Fibroblast of skin of left quadriceps (primary cell): ENCODE measurements at places on chromosomes 16 and 17.

GRCh38 chr17:82217530-82218204 lies 5.0 kb upstream of the CCDC57 start:
- DNase-seq = peak; percentile 61

DNA sequence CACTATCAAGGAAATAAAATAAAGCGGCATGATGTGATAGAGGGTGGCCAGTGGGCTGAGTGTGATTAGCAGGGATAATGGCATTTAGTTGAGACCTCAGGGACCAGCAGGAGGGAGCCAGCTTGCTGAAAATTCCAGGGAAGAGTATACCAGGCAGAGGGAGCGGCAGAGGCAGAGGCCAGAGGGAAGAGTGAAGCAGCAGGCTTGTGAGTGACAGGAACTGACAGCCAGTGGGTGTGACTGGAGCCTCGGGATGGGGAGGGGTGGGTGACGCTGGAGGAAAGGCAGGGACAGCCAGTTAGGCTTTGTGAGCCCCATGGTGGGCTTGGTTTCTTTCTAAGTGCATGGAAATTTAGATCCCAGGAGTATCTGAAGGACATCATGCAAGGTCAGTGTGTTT lies 209.7 kb upstream of the CACNG3 start:
- DNase-seq = no peak

GRCh38 chr17:78337244-78338109 lies 22.4 kb downstream of the SOCS3 start:
- no peak for DNase-seq

DNA sequence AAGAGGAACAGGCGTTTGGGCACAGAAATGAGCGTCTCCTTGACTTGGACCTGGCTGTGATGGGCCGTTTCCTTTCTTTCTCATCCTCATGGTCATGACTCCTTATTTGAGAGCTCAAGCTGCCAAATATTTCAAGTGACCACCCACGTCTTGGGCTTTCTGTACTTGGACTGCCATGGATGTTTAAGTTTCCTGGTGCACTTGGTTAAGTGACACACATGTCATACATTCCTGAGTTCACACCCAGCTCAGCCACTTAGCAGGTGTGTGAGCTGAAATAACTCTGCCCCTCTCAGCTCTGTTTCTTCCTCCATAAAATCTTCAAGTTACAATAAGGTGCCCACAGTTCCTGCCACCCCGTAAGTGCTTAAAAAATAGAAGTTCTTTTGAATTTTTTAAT lies 114.5 kb downstream of the CLEC16A start:
- DNase-seq = no peak

DNA sequence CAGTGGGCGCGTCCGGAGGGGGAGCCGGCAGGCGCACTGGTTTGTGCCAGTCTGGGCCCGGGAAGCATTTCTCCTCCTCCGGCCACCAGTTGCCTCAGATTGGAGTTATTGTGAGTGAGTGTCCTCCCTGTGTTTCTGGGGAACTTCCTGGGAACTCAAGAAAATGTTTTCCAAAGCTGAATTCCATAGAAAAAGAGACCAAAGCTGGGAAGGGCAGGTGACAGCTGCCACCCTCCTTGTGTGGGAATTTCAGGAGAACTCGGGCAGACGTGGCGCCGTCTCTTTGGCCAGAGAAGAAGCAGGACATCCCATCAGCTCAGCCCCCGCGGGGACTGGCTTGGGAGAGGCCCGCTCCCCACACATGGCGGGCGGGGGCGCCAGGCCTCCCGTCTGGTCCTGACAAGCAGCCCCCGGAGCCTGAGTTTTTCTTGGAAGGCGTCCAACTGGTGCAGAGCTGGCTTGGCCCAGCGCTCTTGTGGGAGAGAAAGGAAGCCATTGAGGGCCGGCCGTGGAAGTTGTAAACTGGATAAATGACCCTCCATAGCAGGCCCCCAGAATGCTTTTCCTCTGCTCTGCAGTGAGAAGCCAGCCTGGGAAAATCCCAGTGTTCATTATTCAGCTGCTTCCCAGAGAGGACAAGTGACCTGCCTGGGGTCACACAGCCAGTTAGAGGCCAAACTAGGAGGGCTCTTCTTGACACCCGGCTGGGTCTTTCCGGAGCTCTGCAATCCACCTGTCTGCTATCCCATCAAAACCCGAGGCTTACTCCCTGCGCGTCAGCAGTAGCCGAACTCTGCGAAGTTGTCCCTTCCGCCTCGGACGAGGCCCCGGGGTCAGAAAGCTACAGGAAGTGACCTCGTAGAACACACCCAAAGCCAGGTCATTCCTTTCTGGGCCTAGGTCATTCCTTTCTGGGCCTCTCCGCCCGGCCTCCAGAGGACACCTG lies 39.2 kb upstream of the GSE1 start:
- DNase-seq = peak; percentile 23

DNA sequence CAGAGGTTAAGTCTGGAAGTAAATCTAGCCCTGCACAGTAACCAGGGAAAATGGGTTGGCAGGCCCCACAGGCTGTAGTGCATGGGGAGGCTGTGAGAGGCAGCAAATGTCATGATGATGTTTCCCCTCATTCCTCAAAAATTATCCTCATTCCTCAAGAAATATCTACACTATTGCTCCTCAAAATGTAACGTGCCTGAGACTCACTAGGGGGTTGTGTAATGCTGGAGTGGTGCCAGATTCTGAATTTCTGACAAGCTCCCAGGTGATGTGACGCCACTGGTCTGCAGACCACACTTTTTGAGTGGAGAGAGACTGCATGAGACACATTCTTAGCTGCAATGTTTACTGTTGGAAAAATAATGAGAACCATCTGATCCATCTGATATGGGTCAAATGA lies 1.2 kb upstream of the MPP3 start:
- peak; percentile 57 for DNase-seq

DNA sequence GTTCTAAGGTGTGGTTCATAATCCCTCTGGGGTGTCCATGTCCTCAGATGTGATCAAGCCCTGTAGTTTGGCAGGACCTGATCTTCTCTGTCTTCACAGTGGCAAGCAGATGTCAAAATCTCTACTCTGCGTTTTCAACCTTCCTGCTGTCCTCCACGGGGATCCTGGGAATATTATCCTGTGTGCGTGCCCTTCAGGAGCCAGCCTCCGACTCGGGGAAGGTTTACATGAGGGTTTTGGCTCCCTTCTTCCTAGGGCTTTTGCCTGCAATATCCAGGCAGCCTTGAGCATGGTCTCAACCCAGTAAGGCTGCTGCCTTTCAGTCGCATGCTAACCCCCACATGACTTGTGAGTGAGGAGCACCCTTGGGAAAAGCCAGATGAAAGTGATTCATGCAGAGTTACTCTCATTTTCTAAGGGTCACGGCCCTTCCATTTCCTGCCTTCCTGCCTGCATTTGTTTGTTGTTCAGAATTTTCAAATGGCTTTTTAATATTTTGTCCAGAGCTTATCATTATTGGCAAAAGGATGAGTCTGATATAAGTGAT lies 202.2 kb upstream of the CHMP6 start:
- peak; percentile 78 for DNase-seq

DNA sequence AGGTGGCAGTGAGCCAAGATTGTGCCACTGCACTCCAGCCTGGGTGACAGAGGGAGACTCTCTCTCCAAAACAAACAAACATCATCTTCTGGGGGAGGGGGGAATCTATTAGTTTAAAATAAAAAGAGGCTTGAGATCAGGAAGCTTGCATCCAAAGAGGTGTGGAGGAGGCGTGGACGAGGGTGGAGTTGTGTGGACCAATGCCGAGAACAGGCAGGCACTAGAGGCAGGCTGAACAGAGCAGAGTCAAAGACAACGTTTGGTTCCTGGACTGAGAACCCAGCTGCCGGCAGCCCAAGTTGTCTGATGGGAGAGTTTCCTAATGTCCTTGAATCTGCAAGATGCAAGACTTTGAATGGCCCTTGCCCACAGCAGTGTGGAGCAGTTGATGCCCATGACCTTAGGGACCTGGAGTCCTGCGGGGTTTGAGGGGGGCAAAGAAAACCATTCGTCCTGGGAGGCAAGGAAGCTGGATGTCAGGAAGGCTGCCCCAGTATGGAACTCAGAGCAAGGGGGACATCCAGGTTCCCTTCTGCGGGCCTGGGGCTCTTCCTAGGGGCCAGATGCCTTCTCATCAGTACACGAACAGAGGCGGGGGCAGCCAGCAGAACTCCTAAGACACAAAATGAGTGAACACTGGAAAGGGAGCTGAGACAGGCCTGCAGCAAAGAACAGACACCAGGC lies 9.2 kb downstream of the TBC1D16 start:
- DNase-seq = no peak

- peak; percentile 41 for DNase-seq
These were observed 112.0 kb upstream of the SMURF2 start for GRCh38 chr17:64773836-64774761.

DNA sequence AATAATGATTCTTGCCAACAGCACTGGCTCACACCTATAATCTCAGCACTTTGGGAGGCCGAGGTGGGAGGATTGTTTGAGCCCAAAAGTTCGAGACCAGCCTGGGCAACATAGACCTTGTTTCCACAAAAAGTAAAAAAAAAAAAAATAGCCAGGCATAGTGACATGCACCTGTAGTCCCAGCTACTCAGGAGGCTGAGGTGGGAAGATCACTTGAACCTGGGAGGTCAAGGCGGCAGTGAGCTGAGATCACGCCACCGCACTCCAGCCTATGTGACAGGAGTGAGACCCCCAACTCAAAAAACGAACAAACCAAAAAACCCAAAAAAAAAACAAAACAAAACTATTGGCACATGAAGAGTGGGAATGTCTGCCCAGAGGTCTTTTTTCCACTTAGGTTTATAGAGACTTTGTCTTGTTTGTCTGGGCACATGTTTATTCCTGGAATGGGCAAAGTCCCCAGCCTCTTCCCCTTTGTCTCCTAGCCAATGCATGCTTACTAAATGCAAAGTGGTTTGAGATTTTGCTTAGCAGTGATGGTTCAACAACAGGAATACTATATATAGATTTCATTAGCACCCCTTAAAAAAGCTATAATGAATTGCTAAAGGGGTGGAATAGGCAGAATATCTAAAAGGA lies 25.9 kb downstream of the NMT1 start:
- no peak for DNase-seq

DNA sequence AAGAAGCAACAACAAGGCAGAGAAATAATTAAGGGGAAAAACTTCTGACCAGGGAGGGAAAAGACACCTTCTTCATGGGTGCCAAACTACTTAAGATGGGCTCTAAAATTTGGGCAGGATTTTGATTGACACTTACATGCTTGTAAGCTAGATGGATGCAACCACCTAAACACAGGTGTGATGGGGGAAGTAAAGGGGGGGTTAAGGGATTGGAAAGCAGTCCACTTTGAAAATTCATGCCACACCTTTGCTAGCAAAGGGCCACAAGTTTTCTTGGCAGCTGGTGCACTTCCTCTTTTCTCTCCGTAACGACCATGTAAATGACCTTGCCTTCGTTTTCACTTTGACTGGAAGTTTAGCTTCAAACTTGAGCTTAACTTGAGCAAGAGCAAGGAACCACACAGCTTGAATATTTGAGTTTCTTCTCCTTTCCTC lies 14.3 kb upstream of the PRKAR1A start:
- DNase-seq = no peak

- no peak for DNase-seq
These were observed 1.8 kb downstream of the NAGS start for GRCh38 chr17:44006272-44006597.

- DNase-seq = no peak
These were observed 221.9 kb upstream of the CACNG5 start for GRCh38 chr17:66612993-66613392.

- DNase-seq = no peak
These were observed 29.5 kb downstream of the MBTD1 start for GRCh38 chr17:51230306-51230705.

- DNase-seq = no peak
These were observed 35.7 kb downstream of the MYH13 start for GRCh38 chr17:10337136-10337535.

DNA sequence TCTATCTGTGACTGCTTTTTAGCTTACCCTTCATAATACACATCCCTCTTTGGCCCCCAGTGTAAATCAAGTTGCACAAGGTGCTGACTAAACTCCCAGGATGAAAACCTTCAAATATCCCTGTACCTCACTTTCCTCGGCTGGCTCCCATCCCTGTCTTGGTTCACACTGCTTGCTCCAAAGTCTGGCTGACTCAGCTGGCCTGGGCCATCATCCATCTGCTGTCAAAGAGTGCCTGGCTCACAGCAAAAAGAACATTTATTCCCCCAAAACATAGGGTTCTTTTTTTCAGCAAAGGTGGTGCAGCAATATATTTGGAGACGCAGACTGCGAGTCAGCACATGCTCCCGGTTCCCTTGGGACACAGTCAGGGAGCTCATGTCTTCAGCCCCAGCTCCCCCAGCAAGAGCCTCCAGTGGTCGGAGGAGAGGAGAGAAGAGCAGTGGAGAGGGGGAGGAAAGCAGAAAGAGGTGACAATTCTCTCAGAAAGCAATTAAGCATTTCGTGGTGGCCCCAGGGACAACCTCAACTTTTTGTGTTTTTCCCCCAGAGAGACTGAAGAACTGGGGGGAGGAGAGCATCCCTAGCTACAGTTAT lies 26.1 kb downstream of the GPR142 start:
- DNase-seq = no peak

- no peak for DNase-seq
These were observed 2.3 kb upstream of the IL4R start for GRCh38 chr16:27311448-27311830.

DNA sequence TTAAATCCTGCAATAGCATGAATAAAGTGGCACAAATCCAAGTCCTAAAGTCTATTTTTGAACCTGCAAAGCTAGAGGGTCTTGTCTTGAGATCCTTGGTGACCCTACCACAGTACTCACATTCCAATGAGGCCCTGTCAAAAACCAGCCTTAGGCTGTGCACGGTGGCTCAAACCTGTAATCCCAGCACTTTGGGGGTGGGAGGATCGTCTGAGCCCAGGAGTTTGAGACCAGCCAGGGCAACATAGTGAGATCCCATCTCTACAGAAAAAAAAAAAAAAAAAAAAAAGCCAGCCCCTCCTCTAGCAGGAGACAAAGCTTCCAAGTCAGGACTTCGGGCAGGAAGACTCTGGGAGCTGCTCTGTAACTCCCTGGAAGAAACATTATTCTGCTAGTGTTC lies 16.3 kb downstream of the CYTH1 start:
- DNase-seq = no peak

DNA sequence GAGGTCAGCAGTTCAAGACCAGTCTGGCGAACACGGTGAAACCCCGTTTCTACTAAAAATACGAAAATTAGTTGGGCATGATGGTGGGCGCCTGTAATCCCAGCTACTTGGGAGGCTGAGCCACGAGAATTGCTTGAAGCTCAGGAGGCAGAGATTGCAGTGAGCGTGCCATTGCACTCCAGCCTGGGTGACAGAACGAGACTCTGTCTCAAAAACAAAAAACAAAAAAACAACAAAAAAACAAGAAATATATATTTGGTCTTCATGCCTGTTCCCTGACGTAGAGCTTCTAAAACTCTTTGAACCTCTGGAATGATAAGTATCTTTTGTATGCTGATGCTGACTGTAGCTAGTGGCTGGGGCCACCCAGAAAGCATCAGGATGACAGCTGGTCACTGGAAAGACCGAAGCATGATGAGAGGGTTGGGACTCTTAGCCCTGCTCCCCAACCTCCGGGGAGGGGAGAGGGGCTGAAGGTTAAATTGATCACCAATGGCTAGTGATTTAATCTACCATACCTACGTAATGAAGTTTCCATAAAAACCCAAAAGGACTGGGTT lies 54.8 kb downstream of the TEX14 start:
- DNase-seq = no peak
